ENCODE measurements at places on chromosomes 2 and 18. TPM values are rescaled to one million over a fixed set of nuclear protein-coding genes. Genes with fewer than 3 reads are reported as not detected.

The CFAP53 gene
- not detected for total RNA-seq

The ST8SIA3 gene
- not detected for total RNA-seq

The NT5DC4 gene
- not detected for total RNA-seq

The PSTPIP2 gene
- 4.4 TPM for total RNA-seq

The DNAJC5G gene
- not detected for total RNA-seq

The TMEM37 gene
- total RNA-seq = 0.29 TPM

The TWIST2 gene
- 66.4 TPM for total RNA-seq

The AMER3 gene
- total RNA-seq = not detected

The MEIS1 gene
- 84.9 TPM for total RNA-seq

The FOXI3 gene
- not detected for total RNA-seq

The ABCB11 gene
- total RNA-seq = not detected

The DLX1 gene
- total RNA-seq = not detected

The ALPG gene
- not detected for total RNA-seq

The RNF152 gene
- total RNA-seq = 127 TPM

The ERMN gene
- under 0.01 TPM for total RNA-seq

The RTTN gene
- 46.6 TPM for total RNA-seq

The KCNG2 gene
- not detected for total RNA-seq

The NABP1 gene
- total RNA-seq = 39.2 TPM

The TRABD2A gene
- total RNA-seq = 1.8 TPM

The GNAL gene
- total RNA-seq = 0.14 TPM
